WTC11 (cell line): ENCODE measurements at places on chromosomes 3 and 15. TPM values are rescaled to one million over a fixed set of nuclear protein-coding genes. Genes with fewer than 3 reads are reported as not detected.

DNA sequence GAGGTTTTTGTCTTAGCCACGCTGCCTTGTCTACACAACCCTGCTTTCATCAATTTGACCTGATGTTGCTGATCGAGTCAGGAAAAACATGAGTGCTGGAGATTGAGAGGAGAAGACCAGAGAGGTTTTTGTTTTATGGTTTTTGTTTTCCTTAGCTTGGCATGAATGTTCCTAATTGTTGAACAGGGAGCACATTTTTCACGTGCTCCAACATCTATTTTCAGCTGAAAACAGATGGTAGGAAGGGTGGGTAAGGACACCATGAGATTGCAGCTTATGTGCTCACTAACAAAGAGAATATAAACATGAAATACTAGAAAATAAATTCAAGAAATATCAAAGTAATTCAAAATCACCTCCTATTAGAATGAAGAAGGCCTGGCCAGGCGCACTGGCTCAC, 79.9 kb upstream of the LMCD1 start:
- H3K27ac ChIP-seq: no peak overlapping the region
- H3K4me1 ChIP-seq: 0 out of 2 replicates have a peak, but pooled peaks cover 5% of the 10 kb centered on the region
- H3K36me3 ChIP-seq: peaks cover 15% of the 10 kb centered on the region
- peaks cover 3% of the 10 kb centered on the region; the same call in 1 of the 2 replicates for H3K27me3 ChIP-seq
- H3K4me3 ChIP-seq: no peak overlapping the region

DNA sequence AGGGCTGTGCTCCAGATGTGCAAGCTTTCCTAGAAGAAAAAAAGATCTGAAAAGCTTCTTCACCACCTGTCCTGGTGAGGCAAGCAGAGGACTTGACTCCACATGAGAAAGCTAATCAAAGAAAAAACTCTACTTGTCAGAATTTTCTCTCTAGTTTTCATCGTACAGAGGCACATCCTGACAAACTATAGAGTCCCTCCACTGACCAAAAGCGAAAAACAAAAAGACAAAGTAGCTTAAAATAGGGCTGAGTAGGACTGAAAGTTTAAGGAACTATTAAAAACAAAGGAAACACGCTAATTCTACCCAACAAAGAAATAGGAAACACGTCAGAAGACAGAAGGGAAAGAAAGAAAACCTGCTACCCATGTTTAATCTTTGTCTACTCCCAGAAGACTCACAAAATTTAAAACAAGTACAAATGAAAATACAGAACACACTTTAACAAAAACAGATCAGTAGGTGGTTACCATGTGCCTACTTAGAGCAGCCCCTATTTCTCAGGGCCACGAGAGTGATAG, 26.5 kb downstream of the NANOGP8 start:
- no peaks in the 10 kb centered on the region; the same call in 1 of the 2 replicates for H3K27me3 ChIP-seq
- no peak overlapping the region for H3K4me3 ChIP-seq
- no peak for DNase-seq
- H3K4me1 ChIP-seq: peaks cover 52% of the 10 kb centered on the region
- peak overlapping the region; percentile 89 for H3K27ac ChIP-seq

GRCh38 chr3:111910806-111911205, 51.7 kb downstream of the PHLDB2 start:
- no peak overlapping the region for H3K4me3 ChIP-seq
- peaks cover 5% of the 10 kb centered on the region for H3K36me3 ChIP-seq
- DNase-seq: no peak
- peaks cover 52% of the 10 kb centered on the region for H3K4me1 ChIP-seq

- no peak for DNase-seq
- H3K36me3 ChIP-seq: no peaks in the 10 kb centered on the region
- H3K4me1 ChIP-seq: no peaks in the 10 kb centered on the region
- H3K4me3 ChIP-seq: no peak overlapping the region
- H3K27ac ChIP-seq: no peak overlapping the region
- H3K27me3 ChIP-seq: no peaks in the 10 kb centered on the region
These were observed 4.0 kb downstream of the TRAT1 start for GRCh38 chr3:108826309-108827187.

GRCh38 chr15:63010386-63010785, 32.2 kb upstream of the TPM1 start:
- peaks cover 4% of the 10 kb centered on the region; the same call in 1 of the 2 replicates for H3K4me1 ChIP-seq
- H3K27ac ChIP-seq: no peak overlapping the region
- H3K27me3 ChIP-seq: no peaks in the 10 kb centered on the region; the same call in 1 of the 2 replicates
- H3K36me3 ChIP-seq: no peaks in the 10 kb centered on the region

- peaks cover 12% of the 10 kb centered on the region for H3K4me1 ChIP-seq
- H3K27me3 ChIP-seq: no peaks in the 10 kb centered on the region; the same call in 1 of the 2 replicates
- H3K27ac ChIP-seq: no peak overlapping the region
- peak overlapping the region; percentile 77 for H3K4me3 ChIP-seq
- H3K36me3 ChIP-seq: peaks cover 27% of the 10 kb centered on the region
These were observed 24.4 kb downstream of the SEC61A1 start for GRCh38 chr3:128076483-128077201.

DNA sequence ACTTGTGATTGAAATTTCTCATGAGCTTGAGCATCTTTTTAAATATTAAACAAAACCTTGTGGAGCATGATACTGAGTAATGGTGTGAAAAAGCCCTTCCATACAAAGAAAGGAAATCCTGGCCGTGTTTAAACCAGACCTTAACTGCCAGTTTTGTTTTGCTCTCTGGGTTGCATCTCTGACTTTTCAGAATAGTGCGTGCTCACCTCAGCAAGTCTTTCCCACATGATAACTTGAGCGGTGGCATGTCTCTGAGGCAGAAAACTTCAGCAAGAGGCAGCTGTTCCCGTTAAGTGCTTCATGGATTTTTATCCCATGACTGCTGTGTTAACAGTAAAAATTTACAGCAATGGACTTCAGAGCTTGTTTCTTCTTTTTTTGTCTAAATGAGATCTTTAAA, 393.3 kb downstream of the FEZF2 start:
- H3K4me3 ChIP-seq: no peak overlapping the region
- peaks cover 55% of the 10 kb centered on the region for H3K4me1 ChIP-seq
- no peaks in the 10 kb centered on the region for H3K36me3 ChIP-seq
- peak overlapping the region; percentile 81 for H3K27ac ChIP-seq
- DNase-seq: no peak

DNA sequence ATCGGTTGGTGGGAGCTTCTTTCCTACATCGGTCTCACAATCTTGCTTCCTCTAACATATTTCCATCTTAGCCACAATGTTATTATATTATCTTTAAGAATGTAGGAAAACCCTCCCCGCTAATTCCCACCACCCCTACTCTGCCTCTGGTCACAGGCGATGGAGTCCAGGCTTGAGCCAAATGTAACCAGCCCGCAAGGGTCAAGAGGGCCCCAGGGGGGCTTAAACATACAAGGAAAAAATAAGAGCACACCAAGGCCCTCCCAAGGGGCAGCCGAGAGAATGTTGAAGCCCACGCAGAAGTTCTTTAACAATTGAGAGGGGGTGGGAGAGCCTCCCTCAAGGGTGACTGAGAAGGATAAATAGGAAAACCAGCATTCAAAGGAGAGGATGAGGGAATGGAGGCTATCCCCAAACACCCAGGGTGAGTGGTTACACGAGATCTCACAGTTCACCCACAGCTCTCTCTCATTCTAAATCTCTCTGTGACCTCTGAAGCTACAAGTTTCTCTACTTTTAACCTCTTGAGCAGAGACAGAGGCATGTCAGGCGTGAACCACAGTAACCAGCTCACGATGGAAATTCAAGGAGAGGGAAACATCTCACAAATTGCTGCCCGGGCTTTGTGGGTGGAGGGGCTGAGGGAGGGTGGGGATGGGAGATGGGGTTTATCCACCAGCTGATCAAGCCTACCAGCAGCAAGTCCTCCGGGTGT, 31.4 kb upstream of the UACA start:
- H3K4me3 ChIP-seq: no peak overlapping the region
- H3K4me1 ChIP-seq: peaks cover 12% of the 10 kb centered on the region
- H3K36me3 ChIP-seq: no peaks in the 10 kb centered on the region

- no peaks in the 10 kb centered on the region for H3K36me3 ChIP-seq
- H3K4me3 ChIP-seq: no peak overlapping the region
- no peak overlapping the region for H3K27ac ChIP-seq
These were observed 26.3 kb upstream of the ADAMTS7 start for GRCh38 chr15:78837543-78837942.

DNA sequence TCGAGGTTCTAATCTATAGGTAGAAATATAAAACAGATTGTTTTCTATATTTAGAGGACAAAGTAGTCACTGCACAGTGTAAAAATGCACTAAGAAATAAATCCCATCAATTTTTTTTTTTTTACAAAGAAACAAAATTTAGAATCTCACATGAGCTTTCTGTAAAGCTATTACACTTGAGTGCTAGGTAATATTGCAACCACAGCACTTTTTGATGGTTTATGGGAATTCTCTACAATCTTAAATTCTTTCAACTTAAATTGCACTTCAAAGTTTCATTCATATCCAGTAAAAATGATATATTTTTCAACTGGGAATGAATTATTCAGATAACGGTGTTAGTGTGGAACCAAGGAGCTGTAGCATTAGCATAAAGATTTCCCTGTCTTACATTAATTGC, 1035.4 kb downstream of the SQOR start:
- no peak for DNase-seq
- no peaks in the 10 kb centered on the region for H3K4me1 ChIP-seq
- no peaks in the 10 kb centered on the region for H3K36me3 ChIP-seq
- no peak overlapping the region for H3K4me3 ChIP-seq
- no peaks in the 10 kb centered on the region for H3K27me3 ChIP-seq

DNA sequence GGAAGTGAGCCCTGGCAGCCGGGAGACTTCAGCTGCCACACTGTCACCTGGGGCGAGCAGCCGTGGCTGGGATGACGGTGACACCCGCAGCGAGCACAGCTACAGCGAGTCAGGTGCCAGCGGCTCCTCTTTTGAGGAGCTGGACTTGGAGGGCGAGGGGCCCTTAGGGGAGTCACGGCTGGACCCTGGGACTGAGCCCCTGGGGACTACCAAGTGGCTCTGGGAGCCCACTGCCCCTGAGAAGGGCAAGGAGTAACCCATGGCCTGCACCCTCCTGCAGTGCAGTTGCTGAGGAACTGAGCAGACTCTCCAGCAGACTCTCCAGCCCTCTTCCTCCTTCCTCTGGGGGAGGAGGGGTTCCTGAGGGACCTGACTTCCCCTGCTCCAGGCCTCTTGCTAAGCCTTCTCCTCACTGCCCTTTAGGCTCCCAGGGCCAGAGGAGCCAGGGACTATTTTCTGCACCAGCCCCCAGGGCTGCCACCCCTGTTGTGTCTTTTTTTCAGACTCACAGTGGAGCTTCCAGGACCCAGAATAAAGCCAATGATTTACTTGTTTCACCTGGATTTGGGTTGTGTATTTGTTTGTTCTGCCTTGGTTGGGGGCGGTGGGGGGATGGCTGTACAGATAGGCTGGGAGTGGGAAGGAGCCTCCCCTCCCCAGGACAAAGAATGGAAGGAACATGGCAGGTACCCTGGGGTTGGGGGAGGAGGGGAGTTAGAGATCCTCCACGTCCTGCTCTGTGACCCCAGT, 2.9 kb upstream of the GRM2 start:
- no peaks in the 10 kb centered on the region for H3K36me3 ChIP-seq
- no peak overlapping the region for H3K27ac ChIP-seq
- H3K27me3 ChIP-seq: peaks cover 24% of the 10 kb centered on the region
- DNase-seq: no peak
- H3K4me3 ChIP-seq: peak overlapping the region; percentile 43

GRCh38 chr15:70344666-70345065, 246.9 kb upstream of the TLE3 start:
- DNase-seq: no peak
- no peaks in the 10 kb centered on the region for H3K27me3 ChIP-seq
- peaks cover 11% of the 10 kb centered on the region for H3K4me1 ChIP-seq
- no peaks in the 10 kb centered on the region for H3K36me3 ChIP-seq
- H3K4me3 ChIP-seq: no peak overlapping the region

GRCh38 chr15:70789213-70789612, 25.9 kb upstream of the UACA start:
- no peaks in the 10 kb centered on the region; the same call in 1 of the 2 replicates for H3K27me3 ChIP-seq
- H3K36me3 ChIP-seq: no peaks in the 10 kb centered on the region
- H3K4me3 ChIP-seq: no peak overlapping the region
- H3K27ac ChIP-seq: no peak overlapping the region

- H3K4me1 ChIP-seq: peaks cover 21% of the 10 kb centered on the region
- no peaks in the 10 kb centered on the region for H3K27me3 ChIP-seq
- no peak overlapping the region for H3K4me3 ChIP-seq
- no peak overlapping the region for H3K27ac ChIP-seq
- H3K36me3 ChIP-seq: 0 out of 2 replicates have a peak, but pooled peaks cover 5% of the 10 kb centered on the region
These were observed 424.1 kb downstream of the RSL24D1 start for GRCh38 chr15:54772663-54773062.

DNA sequence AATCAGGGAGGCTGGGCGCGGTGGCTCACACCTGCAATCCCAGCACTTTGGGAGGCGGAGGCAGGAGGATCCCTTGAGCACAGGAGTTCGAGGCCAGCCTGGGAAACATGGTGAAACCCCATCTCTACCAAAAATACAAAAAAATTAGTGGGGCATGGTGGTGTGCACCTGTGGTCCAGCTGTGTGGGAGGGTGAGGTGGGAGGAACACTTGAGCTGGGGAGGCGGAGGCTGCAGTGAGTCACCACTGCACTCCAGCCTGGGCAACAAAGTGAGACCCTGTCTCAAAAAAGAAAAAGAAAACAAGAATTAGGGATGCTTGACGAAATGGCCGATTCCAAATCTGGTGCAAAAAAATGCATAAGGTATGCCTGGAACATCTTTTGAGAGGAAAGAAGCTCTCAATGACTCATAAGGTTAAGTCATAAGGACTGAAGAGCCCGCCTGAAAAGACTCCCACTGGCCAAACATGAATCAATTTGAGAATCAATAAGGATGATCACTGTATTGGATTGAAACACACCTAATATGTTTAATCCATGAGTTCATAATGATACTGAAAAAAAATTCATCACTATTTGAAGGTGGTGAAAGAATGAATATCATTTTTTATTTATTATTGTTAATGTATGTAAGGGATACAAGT, 27.7 kb downstream of the BLM start:
- H3K4me3 ChIP-seq: no peak overlapping the region
- H3K27me3 ChIP-seq: no peaks in the 10 kb centered on the region
- peaks cover 19% of the 10 kb centered on the region for H3K4me1 ChIP-seq
- no peak overlapping the region for H3K27ac ChIP-seq
- peaks cover 4% of the 10 kb centered on the region for H3K36me3 ChIP-seq

DNA sequence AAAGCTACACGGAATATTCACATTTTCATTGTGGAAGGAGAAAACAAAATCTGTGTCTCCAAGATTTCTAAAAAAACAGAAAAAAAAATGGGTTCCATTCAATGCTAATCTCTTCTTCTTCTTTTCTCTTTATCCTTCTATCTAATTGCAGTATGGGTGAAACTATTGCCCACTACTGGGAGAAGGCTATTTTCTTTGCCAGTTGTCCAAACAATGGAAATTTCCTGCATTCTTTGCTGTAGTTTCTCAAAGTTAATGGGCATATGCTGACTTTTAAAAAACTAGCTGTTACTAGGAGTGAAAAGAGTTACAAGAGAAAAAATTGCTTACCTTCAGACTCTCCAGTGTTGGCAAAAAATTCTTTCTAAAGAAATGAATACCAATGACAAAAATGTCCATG, 179.3 kb upstream of the ANKRD28 start:
- H3K36me3 ChIP-seq: no peaks in the 10 kb centered on the region
- no peaks in the 10 kb centered on the region for H3K27me3 ChIP-seq
- no peak overlapping the region for H3K27ac ChIP-seq
- DNase-seq: no peak
- no peak overlapping the region for H3K4me3 ChIP-seq
- H3K4me1 ChIP-seq: 0 out of 2 replicates have a peak, but pooled peaks cover 8% of the 10 kb centered on the region

GRCh38 chr3:48563382-48563918, at the start of gene UCN2:
Gene UCN2, minus strand, starts transcription at chr3:48563781. Its CDS starts 657 bp downstream, at chr3:48563124.
- H3K4me3 ChIP-seq: no peak within 1 kb of the TSS
- no peaks in the 10 kb centered on the region for H3K27me3 ChIP-seq
- no peak for DNase-seq
- peak within 1 kb of the TSS; percentile 39 for H3K27ac ChIP-seq

- no peaks in the 10 kb centered on the region for H3K4me1 ChIP-seq
- DNase-seq: no peak
- H3K4me3 ChIP-seq: no peak overlapping the region
- no peak overlapping the region for H3K27ac ChIP-seq
These were observed 75.9 kb downstream of the BOC start for GRCh38 chr3:113287111-113287802.

The GRAMD1C gene
- total RNA-seq: 2.6 to 3.5 TPM (median 2.8 TPM) in 3 replicates

The BCL2A1 gene
- total RNA-seq: 0.25 to 0.32 TPM (median 0.28 TPM) in 3 replicates

The CD80 gene
- 0.14 to 0.24 TPM in 2 of 3 replicates, not detected in the other for total RNA-seq

The NRROS gene
- 3.1 to 5.1 TPM (median 4.9 TPM) in 3 replicates for total RNA-seq
